ENCODE measurements at places on chromosomes 2 and 18.

GRCh38 chr2:226578879-226579278 is 220.7 kb downstream of the IRS1 start:
- no peak for DNase-seq

DNA sequence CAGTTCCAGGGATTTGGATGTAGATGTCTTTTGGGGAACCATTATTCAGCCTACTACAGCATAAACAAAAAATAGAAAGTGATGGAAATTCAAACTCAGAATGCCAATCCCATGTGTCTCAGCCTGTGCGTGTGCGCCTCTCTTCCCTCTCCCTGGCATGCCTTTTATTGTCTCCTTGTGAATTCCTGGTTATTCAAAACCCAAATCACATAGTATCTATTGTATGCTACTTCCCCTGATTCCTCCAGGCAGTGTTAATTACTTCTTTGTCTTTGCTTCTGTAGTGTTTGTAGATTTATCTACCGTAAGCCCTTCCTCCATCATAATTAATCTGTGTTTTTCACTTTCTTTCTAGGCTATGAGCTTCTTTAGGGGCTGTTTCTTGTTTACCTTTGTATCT is 38.9 kb downstream of the RHBDD1 start:
- DNase-seq = no peak

- no peak for DNase-seq
Measured at GRCh38 chr18:63917817-63918216, 10.1 kb downstream of the SERPINB10 start.

DNA sequence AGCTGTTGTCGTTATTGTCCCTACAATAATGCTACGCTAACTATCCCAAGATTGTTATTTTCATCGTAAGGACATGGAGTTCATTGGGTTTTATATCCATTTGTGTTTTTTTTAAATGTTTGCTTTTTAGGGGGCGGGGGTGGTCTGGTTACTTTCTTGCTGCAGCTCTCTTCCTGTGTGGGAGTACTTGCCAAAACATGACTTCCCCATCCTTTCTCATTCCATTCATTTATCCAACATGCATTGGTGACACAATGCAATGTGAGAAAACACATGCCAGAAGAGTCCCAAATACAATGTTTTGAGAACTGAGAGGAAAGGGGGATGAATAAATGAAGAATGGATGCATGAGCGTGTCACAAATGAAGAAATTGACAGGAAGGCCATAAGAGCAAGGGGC is 55.9 kb downstream of the E2F6 start:
- DNase-seq = no peak

DNA sequence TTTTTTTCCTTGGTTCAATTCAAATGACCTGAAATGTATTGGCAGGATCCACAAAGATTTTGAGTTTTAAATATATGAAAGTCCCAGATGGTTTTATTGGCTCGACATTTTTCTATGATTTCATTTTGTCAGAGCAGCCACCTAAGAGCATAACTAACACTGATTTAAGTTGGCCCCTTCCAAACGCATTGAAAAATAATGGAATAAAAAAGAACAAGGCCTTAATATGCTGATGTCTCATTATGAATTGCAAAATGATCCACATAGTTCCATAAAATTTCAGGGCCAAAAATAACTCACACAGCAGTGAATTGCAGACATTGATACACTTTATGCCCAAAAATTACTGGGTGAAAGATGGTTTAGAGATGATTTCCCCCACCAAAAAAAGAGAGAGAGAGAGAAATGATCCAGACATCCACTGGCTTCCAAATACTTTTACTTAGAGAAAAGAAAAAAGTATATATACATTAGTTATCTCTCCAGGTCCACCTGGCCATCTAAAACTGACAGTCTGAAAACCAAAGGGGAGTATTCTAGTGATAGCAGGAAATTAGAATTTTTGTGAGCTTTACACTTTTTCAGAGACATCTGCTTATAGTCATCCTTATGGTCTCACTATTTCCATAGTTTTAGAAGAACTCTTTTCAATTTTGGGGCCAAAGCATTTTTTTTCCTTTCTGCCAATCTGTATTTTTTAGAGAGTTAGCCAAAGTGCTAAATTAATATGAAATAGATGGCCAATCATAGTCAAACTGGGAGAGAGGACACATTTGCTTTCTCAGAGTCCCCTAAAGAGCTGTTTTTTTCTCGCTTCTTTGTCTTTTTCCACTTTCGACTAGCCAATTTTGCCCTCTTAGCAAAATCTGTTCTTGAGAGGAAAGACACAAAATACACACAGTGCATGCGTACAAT is 213.5 kb upstream of the RND3 start:
- DNase-seq = no peak

GRCh38 chr2:1770566-1771380 is 26.5 kb upstream of the PXDN start:
- DNase-seq = no peak

DNA sequence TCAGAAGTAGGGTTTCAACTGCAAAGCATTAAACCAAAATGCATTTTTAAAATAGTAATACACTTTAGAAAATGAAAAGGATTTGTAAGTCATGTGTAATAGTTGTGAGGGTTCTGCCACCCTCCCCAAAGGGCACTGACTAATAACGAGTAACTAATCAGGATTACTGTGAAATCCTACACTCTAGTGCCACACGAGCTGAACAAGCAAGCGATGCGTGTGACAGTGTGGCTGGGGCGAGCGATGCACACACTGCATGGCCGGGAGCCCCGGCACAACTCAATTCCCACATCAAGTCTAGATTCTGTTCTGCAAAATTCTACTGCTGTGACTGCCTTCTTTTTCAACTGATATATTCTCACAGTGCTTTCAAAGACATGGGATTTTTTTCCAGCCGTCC is 156.4 kb downstream of the SEPTIN10 start:
- DNase-seq = no peak

DNA sequence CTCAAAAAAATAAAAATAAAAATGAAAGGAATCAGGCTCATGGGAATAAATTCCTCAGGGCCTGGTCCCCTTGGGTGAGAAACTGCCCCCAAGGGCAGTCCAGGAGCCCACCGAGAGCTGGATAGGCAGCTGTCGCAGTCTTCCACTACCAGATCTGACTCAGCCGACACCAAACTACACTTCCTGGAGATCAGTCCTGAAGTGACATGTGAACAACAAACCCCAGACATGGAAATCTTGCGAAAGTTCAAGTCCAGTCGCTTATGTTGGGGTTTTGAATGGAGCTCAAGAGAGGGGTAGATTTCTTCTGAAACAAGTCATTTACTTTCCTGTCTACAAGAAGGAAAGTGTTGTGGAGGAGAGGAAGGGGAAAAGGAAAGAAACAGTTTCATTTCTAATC is 12.9 kb downstream of the ADCY3 start:
- DNase-seq = no peak

GRCh38 chr2:234496055-234496834 is 636 bp downstream of the ARL4C start:
- DNase-seq = peak; percentile 50

DNA sequence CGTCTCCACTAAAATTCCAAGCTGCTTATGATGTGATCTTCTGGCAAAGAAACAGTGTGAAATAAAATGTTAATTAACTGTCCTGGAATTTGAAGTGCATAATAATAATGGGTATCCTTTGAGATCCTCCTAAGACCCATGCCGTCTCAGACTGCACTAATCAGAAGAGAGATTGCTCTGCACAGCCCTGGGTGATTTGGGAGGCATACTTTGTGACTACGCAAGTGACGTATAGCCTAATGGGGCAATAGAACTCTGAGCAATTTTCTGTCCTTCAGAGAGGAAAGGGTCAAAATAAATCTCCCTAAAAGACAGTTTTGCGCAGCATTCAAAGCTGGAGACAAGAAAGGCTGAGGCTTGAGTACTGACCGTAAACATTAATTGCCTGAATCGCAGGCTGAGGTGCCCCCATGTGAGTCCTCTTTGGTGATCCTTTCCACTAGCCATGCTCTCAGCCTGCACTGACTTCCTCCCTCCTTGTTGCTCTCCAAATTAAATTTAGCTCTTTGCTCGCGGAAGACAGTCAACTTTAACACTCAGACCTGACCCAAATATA is 76.0 kb downstream of the DPP4 start:
- DNase-seq = no peak

DNA sequence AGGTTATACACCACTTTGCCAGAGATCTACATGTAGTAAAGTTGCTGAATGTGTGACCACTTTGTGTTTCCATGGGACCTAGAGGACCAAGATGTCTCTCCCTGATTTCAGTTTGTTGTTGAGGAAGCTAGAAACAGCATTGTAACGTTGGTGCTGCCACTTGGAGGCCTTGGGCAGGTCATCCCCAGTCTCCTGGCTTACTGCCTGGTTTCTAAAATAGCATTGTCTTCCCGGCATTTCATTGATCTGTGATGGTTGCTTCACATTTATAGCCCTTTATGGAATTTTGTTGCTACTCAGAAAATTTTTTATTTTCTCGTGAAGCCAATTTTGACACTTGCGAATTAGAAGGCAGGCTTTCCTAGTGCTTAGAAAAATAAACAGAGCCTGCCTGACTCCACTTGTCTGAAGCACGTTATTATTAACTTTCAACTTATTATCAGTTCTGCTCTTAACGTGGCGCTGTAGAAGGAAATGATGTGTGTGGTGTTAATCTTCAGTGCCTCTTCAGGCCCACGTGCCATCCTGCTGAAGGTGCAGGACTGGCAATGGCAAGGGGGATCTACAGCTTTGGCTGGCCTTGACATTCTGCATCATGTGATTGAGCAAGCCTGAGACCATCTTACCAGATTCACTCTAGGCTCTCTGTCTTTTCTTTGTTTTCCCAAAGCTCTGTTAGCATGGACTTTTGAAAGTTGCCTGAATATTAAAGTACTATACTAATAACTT is 59.9 kb downstream of the INPP4A start:
- no peak for DNase-seq

GRCh38 chr18:46163091-46163490 is 58.9 kb downstream of the HAUS1 start:
- no peak for DNase-seq

GRCh38 chr2:201887773-201888425 is 81.6 kb downstream of the CDK15 start:
- no peak for DNase-seq

DNA sequence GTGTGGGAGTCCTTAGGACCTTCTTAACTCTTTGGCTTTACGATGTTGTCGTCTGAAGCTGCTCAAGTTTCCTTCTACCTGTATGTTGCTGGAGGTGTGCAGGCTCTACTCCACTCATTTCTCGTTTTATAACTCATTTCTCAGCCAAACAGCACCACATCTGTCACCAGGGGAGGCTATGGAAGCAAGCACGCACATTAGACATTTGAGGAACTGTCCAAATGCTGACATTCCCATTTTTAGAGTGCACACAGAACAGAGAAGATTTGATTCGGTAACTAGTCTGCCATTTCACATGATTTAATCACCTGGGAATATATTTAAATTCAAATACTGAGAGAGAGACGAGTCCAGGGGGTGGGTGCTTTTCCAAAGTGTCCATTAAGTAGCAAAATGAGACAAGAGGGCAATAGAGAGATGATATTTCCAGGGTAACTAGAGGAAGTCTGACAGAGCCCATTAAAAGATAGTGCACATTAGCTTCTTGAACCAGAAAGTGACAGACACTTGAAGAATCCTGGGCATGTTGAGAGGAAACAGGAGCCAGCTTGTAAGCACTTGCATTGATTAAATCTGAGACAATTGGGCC is 793.3 kb downstream of the TDRD15 start:
- DNase-seq = no peak

DNA sequence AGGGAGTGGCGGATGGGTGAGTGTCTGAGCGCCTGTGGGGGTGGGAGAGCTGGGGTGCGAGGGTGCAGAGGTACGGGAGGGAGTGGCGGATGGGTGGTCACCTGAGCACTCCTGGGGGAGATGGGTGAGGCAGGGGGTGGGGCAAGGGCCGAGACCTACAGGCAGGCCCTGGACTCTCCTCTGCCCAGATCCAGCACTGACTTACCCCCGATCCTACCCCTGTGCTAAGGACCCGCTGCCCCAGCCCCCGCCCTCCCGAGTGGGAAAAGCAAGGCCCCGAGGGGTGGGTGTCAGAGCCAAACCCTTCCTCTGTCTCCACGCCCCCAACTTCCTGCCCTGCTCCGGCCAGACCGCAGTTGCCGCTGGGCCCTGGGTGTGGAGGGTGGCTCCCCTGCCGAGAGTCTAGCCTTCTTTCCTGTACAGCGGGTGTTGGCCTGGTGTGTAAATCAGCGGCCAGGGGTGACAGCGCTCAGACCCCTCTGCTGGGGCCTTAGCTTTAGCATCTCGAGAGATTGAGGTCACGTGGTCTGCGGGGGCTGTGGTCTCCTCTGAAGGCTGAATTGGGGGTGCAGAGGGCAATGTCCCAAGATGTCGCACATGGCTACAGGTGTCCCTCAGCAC is 12.5 kb downstream of the BOK start:
- no peak for DNase-seq

- no peak for DNase-seq
Measured at GRCh38 chr2:11175293-11175795, 20.1 kb downstream of the SLC66A3 start.

GRCh38 chr2:198337368-198337767 is 533.0 kb downstream of the PLCL1 start:
- DNase-seq = no peak

DNA sequence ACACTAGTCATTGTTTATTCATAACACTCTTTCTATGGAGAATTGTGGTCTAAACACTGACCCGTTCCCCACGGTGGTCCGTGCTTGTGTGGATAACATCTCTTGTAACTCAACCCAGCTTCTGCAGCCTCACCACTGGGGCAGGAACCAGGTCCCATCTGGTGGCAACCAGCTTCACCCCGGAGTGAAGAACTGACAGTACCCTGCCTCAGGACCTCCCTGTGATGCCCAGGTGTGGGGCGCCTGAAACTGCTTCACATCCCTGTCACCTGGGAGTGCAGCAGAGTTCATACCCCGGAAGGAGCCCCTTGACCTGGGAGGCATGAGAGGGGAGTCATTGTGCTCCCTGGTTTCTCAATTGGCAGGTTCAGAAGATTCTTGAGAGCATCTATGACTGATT is 81.1 kb downstream of the LONRF2 start:
- no peak for DNase-seq

- no peak for DNase-seq
Measured at GRCh38 chr2:202627042-202627441, 7.7 kb upstream of the FAM117B start.

DNA sequence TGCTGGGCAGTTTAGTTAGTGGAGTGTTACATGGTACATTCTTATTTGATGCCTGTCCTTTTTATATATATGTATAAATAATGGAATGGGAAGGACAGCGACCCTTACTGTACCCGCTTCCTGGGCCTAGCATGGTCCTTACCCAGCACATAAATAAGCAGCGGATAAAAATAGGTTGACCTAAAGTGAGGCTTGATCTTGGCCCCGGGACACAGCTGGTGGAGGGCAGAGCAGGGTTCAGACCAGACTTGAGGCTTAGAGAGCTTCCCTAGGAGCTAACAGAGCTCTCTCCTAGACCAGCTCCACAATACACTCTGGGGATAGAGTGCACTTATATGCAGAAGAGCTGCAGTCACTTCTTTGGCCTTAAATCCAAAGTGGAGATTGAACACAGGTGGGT is 46.9 kb upstream of the RPL31 start:
- no peak for DNase-seq

DNA sequence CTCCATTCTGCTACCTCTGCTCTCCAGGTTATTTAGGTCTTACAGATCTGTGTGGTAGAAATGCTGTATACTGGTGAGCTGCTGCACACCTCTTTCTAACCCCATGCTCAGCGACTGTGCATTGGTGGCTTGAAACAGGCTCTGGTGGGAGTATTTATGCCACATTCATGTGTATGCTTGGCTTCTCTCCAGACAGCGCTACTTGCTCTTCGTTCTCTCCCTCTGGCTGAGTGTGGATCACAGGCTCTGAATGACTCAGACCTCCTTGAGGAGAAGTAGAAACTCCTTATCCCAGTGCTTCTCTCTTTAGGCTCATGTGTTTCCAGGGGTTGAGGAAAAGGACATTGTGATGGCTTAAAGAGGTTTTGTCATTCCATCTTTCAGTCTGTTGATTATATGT is 54.9 kb downstream of the FHOD3 start:
- no peak for DNase-seq

GRCh38 chr2:149422991-149423338 is 92.6 kb downstream of the LYPD6 start:
- DNase-seq = no peak
